ENCODE measurements at places on chromosomes 2 and 18. TPM values are rescaled to one million over a fixed set of nuclear protein-coding genes. Genes with fewer than 3 reads are reported as not detected.

The MSH6 gene
- total RNA-seq, result 29.4 TPM

The TRAPPC12 gene
- total RNA-seq, result 68.3 TPM

The ABHD1 gene
- not detected for total RNA-seq

The LRATD1 gene
- total RNA-seq, result 6.2 TPM

The MC5R gene
- total RNA-seq, result not detected

The DUSP11 gene
- total RNA-seq, result 31.4 TPM

The STARD6 gene
- 0.33 TPM for total RNA-seq

The IKZF2 gene
- 2.9 TPM for total RNA-seq

The ALK gene
- total RNA-seq, result not detected

The MAP2 gene
- 23.2 TPM for total RNA-seq

The GKN2 gene
- 0.65 TPM for total RNA-seq

The DYNAP gene
- total RNA-seq, result not detected

The NT5DC4 gene
- total RNA-seq, result not detected

The AGAP1 gene
- total RNA-seq, result 13.2 TPM

The SNTG2 gene
- not detected for total RNA-seq

The LYG2 gene
- not detected for total RNA-seq

The GREB1 gene
- total RNA-seq, result 0.19 TPM

The GPD2 gene
- 42.1 TPM for total RNA-seq

The RAB6D gene
- total RNA-seq, result 0.10 TPM

The ACTR2 gene
- total RNA-seq, result 109 TPM

The SERPINB12 gene
- not detected for total RNA-seq
